ENCODE measurements at places on chromosomes 12 and 14.

DNA sequence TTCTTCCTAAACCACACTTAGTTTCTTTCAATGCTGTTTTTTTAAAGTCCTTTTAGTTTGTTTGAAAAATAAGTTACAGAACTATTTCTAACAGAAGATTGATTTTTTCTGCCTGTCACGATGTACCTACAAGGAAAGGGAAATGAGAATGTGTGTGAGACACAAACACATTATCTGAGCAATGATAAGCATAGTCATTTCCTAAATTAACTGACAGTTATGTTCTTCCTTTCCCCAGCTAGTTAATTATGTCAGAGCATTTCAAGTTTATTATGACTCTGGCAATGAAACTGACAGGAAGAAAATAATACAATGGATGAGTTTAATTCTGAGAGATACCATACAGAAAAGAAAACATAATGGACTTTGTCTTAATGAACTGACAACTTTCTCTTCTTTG lies 21.3 kb upstream of the LDHB start:
- no peak for DNase-seq

- no peak for DNase-seq
Measured at GRCh38 chr14:84027351-84027750, 1502.6 kb upstream of the FLRT2 start.

GRCh38 chr14:96205978-96206360 lies 1.3 kb downstream of the BDKRB2 start:
- DNase-seq = no peak

GRCh38 chr14:80575763-80576162 lies 364.5 kb upstream of the DIO2 start:
- DNase-seq = no peak

DNA sequence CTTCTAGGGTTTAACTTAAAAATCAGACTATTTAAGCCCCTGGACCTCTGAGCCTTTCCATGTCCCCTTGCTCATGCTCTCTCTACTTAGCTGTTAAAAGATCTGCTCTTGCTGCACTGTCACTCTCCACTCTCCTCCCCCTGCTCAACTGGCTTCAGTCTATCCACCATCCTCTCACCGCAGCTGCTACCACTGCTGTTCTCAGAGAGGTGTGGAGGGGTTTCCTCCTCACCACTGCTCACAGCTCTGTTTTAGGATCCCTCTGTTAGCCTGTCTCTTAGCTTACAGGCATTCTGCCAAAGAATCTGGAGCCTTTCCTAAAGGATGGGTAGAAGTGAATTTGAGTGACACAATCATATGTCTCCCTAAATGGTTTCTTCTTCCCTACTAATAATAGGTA lies 43.7 kb upstream of the ATP2B1 start:
- DNase-seq = peak; percentile 58

GRCh38 chr12:107554941-107555340 lies 130.7 kb upstream of the PWP1 start:
- DNase-seq = no peak

- DNase-seq = peak; percentile 55
Measured at GRCh38 chr14:58107947-58108552, 44.0 kb downstream of the ARMH4 start.

GRCh38 chr14:100648474-100649172 lies 61.4 kb upstream of the BEGAIN start:
- DNase-seq = no peak

GRCh38 chr12:116736962-116737773 lies 701 bp downstream of the SPRING1 start:
- DNase-seq = no peak

DNA sequence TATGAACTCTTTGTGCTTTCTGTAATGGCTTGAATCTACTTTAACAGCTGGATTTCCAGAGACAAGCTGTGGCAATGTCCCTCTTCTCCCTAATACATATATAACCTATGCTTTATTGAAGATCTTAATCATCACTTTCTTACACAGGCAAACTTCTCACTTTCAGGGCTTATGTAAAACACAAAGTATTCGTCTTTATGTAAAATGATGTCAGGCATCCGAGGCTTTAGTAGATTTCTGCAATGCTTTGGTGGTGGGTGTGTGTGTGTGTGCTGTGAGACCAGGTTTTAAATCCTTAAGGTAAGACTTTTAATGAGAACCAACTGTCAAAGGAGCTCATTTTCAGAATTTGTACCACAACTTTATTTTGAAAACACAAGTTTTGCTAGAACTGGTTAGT lies 70.0 kb upstream of the HMGA2 start:
- DNase-seq = no peak

Data from Jurkat, Clone E6-1 (cell line).